ENCODE measurements at places on chromosomes 11 and 22.

GRCh38 chr11:76637491-76638269 lies 32.9 kb downstream of the LRRC32 start:
- DNase-seq, result no peak

GRCh38 chr11:105960252-105961245 lies 61.5 kb downstream of the MSANTD4 start:
- DNase-seq, result peak; percentile 74

GRCh38 chr22:28180804-28181731 lies 262.0 kb upstream of the PITPNB start:
- peak; percentile 43 for DNase-seq

DNA sequence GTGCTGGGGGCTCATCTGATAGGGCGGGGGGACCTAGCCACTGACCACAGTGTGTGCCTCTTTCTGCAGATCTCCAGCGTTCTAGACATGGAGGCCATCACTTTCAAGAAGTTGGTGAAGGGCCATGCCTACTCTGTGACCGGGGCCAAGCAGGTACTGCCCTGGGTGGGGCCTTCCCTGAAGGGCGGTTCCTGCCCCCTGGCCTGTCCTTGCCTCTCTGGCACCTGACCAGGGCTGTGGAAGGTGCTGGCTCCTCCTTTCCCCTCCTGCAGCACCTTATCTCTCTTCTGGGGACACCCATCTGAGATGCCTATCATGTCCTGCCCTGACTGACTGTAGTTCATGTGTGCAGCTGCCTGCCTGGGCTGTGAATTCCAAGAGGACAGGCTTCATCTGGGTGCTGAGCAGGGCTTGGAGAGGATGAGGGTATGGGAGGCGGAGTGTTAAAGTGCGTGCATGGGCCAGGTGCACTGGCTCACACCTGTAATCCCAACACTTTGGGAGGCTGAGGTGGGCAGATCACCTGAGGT lies 5.5 kb downstream of the CAPN1 start:
- DNase-seq, result no peak

GRCh38 chr11:27166130-27166529 lies 125.5 kb downstream of the BBOX1 start:
- no peak for DNase-seq

- DNase-seq, result no peak
These were observed 3.0 kb downstream of the TBRG1 start for GRCh38 chr11:124625504-124626168.

DNA sequence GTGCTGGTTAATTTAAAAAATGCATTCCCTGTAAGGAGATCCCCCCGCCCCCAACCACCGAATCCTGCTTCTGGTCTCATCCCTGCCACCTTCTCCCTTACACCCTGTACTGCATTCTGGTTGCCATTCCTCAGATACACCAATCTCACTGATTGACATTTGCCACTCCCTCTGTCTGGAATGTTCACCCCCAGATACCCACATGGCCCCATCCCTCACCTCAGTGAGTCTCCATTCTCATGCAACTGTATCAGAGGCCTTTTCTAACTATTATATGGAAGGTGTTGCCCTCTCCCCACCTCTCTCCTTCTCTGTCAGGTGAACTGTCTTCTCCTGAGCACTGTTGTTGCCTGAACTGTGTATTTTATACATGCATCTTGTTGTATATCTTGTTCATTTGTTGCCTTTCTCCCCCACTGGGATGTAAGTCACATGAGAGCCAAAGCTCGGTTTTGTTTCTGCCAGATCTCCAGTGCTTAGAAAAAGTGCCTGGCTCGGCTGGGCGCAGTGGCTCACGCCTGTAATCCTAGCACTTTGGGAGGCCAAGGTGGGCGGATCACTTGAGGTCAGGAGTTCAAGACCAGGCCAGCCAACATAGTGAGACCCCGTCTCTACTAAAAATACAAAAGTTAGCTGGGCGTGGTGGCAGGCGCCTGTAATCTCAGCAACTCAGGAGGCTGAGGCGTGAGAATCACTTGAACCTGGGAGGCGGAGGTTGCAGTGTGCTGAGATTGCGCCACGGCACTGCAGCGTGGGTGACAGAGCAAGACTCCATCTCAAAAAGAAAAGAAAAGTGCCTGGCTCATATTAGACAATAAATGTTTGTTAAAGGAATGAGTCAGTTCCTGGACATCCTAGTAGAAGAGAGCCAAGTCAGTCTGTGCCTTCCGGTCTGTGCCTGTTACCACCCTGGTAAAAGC lies 61.0 kb downstream of the TNRC6B start:
- DNase-seq, result no peak

- DNase-seq, result peak; percentile 54
These were observed 19.0 kb upstream of the E2F8 start for GRCh38 chr11:19259487-19260345.

GRCh38 chr11:81658722-81659121 lies 1074.9 kb downstream of the FAM181B start:
- peak; percentile 15 for DNase-seq

Measured in NCI-H1105 treated with DMSO at 0.1 percent for 48 hours (cell line).